ENCODE measurements at places on chromosomes 12 and 14.
A peak's percentile ranks its signal among the peaks of the same experiment; 100 is the strongest.

GRCh38 chr14:54225457-54226060 lies 171.2 kb upstream of the CDKN3 start:
- DNase-seq: no peak

GRCh38 chr12:97194546-97194945 lies 268.1 kb upstream of the RMST start:
- no peak for DNase-seq

DNA sequence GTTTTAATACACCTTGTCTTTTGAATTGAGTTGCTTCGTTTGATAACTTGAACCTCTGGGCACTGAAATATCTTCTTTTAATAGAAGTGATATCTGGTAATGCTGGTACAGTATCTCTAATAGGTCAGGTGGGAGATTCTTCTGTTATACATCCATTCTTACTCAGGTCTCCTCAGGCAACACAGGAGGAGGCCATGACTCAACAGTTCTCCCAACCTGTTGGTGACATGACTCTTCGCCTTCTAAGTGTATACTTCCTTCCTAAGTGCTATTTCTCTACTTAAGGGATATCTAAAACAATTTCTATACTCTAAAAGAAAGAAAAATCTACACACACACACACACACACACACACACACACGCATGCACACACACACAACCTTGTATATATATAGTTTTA lies 509.1 kb downstream of the PCNX1 start:
- DNase-seq: no peak

DNA sequence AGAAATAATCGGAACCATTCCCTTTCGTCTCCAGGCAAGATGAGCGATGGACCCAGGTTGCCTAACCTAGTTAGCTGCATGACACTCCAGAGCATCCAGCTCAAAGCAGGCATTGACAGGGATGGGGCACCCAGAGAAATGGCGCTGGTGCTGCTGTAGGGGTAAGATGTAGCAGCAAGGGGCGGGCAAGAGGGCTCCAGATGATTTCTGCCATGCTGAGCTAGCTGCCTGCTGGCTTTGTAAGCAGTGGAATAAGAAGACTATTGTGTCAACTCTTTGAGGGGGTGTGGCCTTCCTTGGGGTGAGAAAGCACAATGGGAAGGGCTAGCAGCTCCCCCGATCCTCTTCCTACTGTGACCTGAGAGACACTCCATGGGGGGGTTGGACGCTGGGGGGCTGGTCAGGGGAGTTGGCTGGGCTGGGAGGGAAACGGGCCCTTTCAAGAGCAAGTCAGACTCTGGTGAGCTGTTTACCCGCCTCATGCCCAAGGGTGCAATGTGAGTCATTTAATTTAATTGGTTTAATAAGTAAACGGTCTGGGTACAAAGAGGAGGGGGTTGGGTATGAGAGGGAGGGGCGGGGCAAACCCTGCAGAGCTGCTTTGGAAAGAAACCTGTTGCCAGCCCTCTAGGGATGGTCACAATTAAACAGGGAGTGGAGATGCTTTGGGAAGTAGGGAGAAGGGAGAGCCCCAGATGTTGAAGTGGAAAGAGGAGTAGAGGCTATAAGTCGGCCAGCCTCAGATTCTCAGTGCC lies 50.5 kb downstream of the B4GALNT3 start:
- no peak for DNase-seq

DNA sequence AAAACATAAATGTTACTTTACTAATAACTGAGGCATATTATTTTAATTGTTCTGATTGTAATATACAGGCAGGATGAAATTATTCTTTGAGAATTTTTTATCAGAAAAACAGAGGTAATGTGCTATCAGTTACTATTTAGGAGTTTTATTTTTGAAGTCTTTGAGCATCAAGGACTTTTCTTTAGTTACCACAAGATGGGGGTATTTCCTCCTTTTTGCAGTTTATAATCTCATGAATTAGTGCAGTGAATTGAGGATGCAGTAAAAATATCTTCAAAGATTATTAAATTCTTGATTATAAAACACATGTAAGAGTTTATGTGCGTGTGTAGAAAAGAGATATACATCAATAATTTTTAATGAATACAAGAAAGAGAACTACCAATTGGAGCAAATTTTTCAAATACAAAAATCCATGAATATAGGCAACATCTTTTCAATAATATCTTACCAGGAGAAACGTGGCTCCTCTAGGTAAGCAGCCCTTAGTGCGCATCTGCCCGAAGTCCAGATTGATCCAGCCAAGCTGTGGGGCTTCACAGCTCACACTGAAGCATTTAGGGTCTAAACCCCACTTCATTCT lies 71.6 kb downstream of the ERGIC2 start:
- DNase-seq: no peak

GRCh38 chr12:81249976-81250375 lies 172.1 kb downstream of the ACSS3 start:
- DNase-seq: no peak

GRCh38 chr14:104749111-104749649 lies 3.8 kb upstream of the SIVA1 start:
- peak; percentile 33 for DNase-seq

DNA sequence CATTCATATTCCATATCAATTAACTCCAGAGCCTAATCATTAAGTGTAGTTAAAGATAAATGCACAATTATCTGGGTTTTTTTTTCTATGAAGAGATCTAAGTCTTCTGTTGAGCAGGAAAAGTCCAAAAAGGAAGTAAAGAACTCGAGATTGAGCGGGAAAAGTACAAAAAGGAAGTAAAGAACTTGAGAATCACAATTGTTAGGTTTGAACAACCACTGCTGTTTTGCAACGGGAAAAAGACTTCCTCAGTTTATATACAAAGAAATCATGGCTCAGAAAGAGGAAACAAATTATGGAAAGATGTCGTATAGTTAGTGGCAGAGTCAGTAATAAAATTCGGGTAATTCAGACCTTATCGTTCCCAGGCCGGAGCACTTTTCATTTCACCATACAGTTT lies 63.3 kb downstream of the PPP1R12A start:
- DNase-seq: no peak

- no peak for DNase-seq
These were observed 88.9 kb downstream of the NTF3 start for GRCh38 chr12:5520831-5521230.

DNA sequence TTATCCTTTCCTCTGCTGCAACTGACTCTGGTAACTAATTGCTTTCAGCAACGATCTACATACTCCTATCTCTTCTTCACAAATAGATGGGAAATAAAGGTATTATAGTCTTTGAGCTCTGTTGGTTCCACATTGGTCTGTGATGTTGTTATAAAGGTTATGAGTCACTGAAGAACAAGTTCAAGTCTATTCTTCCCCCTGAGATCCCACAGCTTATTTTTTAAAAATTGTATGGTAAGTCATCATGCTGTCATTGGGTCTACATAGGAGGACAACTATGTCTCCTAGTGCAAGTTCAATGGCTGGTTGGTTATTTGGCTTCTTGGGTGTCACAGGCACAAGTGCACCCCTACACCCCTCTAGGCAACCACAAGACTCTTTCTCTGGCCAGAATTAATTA lies 49.6 kb upstream of the PTCSC3 start:
- no peak for DNase-seq

DNA sequence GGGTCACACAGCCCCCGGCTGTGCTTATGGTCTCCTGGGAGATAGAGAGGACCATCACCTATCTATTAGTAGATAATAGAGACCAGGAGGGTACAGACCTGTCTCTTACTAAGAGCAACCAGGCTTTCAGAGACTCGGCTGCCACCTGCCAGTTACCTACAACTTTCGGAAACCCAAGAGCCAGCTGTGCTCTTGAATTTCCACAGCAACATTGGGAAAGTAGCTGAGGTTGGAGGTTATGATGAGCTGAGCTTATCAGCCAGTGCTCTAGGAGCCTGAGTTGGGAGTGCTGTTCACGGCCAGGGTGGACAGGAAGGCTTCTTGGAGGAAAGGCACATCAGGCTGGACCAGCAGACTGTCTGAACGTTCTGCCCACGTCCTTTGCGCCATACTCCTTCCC lies 67.6 kb downstream of the RIN3 start:
- DNase-seq: no peak
